NCI-H774 (cell line): ENCODE measurements at places on chromosomes 1 and 21.

DNA sequence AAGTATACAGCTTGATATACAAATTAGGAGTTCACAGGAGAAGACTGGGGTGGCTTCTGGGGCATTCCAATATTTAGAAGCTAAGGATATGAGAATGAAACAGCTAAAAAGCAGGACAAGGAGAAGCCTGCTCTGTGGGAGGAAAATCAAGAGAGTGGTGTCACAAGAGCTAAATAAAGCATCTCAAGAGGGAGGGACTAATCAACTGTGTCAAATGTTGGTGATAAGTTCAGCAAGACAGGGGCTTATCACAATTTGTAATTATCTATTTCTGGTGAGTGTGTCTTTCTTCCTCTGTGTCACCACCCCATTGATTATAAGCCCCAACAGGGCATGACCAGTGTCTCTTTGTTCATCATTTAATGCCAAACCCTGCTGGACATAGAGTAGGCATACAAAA, 295.8 kb upstream of the DUSP10 start:
- no peak for DNase-seq

- DNase-seq, result peak; percentile 49
Measured at GRCh38 chr1:203342192-203342940, 8.6 kb downstream of the FMOD start.

DNA sequence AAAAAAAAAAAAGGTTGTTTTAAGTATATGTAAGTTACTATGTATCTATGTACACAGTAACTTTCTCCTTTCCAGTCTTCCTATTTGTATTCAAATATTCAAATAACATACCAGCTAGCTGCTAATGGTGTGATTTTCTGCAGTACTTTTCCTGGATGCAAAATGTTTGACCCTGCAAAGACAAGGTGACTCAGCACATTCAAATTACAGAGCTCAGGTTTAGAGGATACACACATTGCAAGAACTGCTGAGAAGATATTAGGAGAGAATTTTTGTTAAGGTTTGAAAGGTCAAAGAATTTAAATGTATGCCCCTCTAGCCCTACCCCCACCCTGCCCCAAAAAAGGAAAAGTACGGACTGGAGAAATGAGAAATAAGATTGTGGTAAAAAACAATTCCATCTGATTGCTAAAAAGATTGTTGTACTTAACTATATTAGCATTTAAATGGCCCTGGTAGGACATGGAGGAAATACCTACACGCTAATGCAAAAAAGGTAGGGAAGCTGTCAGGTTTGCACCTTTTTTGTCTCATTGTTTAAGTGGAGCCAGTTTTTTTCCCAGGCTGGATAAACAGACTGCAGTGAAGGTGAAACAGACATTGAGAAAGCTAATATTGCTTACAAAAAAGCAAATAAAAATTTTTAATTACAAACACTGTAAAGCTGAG, 45.6 kb downstream of the ZNF281 start:
- DNase-seq, result no peak

DNA sequence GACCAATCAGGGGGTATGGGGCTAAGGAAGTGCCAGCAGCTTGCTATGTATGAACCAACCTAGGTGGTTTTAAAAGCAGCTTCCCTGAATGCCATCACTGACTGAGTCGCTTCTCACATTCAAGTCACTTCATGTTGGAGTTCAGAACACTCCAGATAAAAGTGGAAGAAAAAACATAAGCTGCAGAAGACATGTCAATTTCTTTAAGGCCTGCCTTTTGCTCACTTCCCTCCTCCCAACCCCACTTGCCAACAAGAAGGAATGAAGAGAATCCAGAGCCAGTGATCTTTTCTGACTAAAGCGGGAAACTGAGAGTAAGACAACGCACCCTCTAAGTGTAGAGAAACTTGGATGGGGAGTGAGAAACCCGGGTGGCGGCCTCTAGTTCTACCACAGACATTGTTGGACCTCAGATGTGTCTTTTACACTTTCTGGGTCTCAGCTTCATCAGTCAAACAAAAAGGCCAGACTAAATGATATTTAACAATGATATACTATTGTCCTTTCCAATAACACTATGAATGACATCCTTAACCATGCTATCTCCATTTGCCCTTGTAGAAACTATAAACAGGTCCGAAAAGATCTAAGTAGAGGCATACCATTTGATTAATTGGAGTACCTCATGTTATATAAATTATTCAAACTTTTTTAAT, 54.1 kb downstream of the LUZP1 start:
- DNase-seq, result no peak

DNA sequence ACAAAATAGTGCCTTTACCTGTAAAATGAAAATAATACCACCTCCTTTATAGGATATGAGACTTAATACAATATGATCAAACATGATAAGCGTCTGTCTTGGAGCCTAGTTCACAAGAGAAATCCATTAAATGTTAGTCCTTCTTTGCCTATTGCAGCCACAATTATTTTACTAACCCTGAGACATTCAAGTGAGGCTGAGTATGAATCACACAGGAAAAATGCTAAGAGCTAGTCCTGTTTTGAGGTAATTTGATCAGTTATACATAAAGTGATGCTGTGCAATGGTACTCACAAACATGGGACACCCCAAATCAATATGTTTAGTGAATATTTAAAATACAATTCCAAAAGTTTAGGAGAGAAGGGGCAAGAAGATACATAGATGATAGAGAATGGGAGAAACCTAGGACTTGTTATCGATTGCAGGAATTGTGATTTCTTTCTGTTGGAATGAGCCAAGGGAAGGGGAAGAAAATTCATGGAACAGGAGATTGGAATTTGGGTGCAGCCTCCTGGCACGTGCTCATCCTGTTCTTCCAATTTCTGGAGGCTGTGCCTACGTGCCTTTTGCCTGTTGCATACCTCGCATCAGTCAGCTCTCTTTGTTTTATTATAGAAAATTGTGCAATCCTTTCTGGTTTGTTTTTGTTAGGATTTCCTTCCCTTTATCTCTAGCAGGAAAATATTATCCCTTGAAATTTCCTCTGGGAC, 39.9 kb upstream of the BACH1 start:
- DNase-seq, result no peak

- DNase-seq, result no peak
Measured at GRCh38 chr21:41375875-41376274, 14.0 kb downstream of the MX2 start.

GRCh38 chr1:25018110-25018735, 88.1 kb upstream of the RUNX3 start:
- DNase-seq, result no peak

DNA sequence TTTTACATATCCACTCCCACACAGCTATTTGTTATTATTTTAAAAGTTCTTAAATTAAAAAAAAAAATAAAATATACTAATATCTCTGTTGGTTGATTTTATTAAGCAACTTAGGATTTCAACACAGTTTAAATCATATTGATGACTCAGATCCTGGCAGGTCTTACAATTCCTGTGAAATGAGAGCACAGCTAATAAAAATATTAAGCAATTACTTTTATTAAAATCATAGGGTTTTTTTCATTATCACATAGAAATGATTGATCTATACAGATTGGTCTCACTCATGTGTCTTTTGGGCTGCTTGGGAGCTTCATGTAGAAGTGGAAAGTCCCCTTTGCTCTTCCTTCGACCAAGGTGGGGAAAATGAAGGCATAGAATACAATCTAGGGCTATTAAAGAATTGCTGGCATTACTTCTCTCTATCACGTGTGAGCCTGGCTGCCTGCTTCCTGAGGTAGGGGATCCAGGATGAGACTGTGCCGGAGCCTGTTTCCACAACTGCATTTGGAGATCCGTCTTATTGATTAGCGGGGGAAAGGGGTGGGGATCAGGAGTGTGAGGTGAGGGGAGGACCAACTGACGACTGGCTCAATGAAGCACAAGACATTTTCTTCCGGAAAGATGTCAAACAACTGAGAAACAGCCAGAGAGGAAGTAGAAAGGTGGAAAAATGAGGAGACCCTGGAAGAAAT, 858.0 kb downstream of the USP25 start:
- DNase-seq, result no peak

- DNase-seq, result no peak
Measured at GRCh38 chr1:80385650-80386049, 1379.1 kb upstream of the ADGRL4 start.

GRCh38 chr1:34262921-34263320, 86.2 kb downstream of the C1orf94 start:
- no peak for DNase-seq

DNA sequence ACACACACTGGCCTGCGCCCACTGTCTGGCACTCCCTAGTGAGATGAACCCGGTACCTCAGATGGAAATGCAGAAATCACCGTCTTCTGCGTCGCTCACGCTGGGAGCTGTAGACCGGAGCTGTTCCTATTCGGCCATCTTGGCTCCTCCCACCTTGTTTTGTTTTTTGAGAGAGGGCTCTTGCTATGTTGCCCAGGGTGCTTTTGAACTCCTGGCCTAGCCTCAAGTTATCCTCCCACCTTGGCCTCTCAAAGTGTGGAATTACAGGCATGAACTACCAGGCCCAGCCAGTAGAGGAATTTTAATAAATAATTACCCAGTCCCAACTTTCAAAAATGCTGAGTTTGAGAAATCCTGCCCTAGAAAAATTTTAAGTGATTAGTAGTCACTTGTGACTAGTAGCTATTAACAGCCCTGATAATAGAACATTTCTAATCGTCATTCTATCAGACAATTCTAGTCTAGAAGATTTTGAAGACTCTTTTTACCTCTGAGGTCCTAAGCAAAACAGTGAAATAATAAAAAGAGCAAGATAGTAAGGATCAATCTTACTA, 30.9 kb upstream of the SLC35D1 start:
- no peak for DNase-seq

- no peak for DNase-seq
Measured at GRCh38 chr1:119962296-119962968, 66.1 kb upstream of the ADAM30 start.

GRCh38 chr21:34989337-34990151, 59.6 kb downstream of the RUNX1 start:
- no peak for DNase-seq

DNA sequence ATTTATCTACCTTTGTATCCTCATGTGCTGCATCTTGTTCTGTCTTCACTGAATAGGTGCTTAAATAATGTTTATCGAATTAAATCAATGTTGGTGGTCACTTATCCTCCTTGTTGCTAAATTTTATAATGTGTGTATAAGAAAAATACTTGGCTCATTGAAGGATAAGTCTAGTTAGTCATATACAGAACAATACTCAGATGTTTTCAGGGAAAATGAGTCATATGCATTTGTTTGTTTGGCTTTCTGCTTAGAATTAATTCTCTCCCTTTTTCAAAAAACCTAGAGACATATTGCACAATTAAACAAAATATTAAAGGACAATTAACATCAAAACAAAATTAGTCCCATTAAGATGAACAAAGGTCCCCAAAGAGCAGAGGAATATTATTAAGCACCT, 89.0 kb downstream of the UBE2U start:
- no peak for DNase-seq

DNA sequence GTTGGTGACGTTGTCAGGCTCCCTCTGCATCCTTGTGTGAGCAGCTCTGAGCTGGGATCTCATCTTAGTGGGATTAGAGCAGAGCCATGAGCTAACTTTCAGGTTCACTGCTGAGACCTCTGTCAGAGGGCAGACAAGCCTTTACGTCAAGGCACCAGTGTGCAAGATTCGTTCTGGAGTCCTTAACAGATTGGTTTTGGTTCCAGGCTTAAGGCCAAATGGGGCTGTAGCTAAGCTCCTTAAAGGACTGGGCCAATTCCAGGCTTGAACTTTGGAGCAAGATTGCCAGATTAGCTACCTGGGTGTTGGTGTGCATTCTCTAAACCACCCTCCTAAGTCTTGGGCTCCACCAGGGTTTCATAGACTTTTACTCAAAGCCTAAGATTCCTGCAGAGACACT, 52.6 kb upstream of the PDC start:
- DNase-seq, result no peak

GRCh38 chr1:84298328-84298683, 3.2 kb upstream of the SAMD13 start:
- peak; percentile 42 for DNase-seq
